ENCODE measurements at places on chromosomes 7 and 10. TPM values are rescaled to one million over a fixed set of nuclear protein-coding genes. Genes with fewer than 3 reads are reported as not detected.

GRCh38 chr10:125700355-125700911, 17.5 kb upstream of the TEX36 start:
- DNase-seq, result no peak

DNA sequence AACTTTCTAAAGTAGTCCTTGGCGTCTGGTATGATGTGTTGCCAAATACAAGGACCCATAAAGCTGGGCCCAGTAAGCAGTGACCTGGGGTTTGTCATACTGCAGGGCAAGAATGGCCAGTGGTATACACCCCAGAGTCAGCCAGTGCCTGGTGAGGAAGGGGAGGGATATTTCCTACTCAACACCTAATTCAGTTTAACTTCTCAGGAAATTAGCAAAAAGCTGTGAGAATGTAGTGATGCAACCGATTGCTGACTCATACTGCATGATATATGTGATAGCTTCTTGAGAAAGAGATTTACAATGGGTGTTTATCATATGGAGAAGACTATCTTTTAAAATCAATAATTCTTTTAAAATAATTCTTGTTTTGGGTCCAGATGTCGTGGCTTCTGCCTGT, 889.3 kb upstream of the CELF2 start:
- no peak for DNase-seq

DNA sequence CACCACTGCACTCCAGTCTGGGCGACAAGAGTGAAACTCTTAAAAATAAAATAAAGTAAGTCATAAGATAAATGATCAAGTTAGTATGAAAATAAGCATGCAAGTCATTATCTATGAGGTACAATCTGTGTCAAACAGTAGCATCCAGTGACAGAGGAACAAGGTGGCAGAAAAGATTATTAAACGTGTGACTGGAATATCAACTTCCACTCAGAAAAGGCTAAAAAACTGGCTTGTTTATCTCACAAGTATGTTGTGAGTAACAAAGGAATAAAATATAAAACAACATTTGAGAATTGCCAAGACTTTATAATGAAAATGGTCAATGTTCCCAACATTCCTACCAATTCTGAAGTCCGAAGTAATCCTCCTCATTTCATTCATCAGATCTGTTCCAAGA, 30.3 kb downstream of the ITGB1 start:
- DNase-seq, result no peak

GRCh38 chr7:90552521-90552920, 43.6 kb upstream of the CDK14 start:
- DNase-seq, result no peak

Gene GCK
- not detected for total RNA-seq

GRCh38 chr7:35380739-35381224, 126.9 kb upstream of the TBX20 start:
- DNase-seq, result no peak

- DNase-seq, result peak; percentile 74
These were observed 85.5 kb downstream of the PRTFDC1 start for GRCh38 chr10:24866604-24867583.

Gene ABCB4
- 1.1 TPM for total RNA-seq

Gene PSMA2
- 78.7 TPM for total RNA-seq

Gene FAM25G
- not detected for total RNA-seq

Gene PI4K2A
- 13.6 TPM for total RNA-seq

DNA sequence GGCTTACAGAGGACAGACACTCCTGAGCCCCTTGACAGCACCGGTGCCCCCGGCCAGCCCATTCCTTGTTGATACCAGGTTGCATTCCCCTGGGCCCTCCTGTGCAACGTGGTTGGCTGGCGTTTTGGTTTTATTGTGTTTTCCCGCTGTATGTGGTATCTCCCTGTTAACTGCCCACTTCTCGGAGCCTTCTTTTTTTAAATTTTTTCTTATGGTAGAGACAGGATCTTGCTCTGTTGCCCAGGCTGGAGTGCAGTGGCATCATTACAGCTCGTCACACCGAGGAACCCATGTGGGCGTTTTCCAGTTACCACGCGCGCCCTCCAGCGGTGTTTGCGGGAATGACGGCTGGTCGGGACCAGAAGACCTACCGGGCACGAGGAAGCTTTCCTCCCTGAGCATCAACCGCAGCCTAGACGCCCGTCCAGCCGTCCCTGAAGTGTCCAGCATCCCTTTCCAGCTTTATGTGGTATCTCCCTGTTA, 16.9 kb upstream of the ZFAND2A start:
- no peak for DNase-seq

Gene IDI2
- not detected for total RNA-seq

DNA sequence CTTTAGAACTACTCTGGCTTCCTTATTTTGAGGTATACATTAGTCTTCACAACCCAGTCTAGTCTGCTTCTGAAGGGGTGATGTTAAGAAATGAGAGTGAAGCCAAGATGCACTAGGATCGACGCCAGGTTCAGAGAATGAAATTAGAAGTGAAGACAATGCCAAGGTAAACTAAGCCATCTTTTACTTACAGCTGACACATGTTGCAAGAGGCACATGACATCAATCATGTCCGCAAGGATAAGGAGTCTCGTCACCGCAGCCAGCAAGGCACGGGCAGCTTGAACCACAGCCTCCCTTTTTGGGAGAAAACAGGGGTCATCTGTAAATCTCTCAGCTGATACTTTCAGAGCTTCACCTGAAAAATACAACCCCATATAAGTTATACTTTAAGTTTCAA, 156.7 kb downstream of the CTNNA3 start:
- no peak for DNase-seq

DNA sequence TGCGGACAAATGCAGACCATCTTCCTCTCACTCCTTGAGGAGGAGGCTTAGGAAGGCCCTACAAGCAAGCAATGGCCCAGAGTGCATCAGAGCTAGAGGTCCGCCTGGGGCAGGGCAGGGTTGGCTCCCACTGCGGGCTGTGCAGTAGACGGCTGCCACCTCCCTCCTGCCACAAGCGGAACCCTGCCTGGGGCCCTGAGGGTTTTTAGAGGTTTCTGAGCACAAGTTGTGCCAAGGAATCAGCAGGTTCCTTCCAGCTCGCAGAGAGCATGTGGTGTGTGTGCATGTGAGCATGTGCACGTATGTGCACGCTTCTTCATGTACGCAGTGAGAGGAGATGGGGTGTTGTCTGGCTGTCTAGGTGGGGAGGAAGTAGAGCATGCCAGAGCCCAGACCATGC, 25.9 kb upstream of the SMARCD3 start:
- DNase-seq, result no peak

- DNase-seq, result no peak
These were observed 170.8 kb downstream of the AKR1D1 start for GRCh38 chr7:138247081-138247480.

Gene CPA2
- not detected for total RNA-seq

GRCh38 chr7:1873070-1873405, 203.0 kb downstream of the ELFN1 start:
- no peak for DNase-seq

GRCh38 chr10:51242393-51242792, 168.1 kb downstream of the PRKG1 start:
- DNase-seq, result no peak

DNA sequence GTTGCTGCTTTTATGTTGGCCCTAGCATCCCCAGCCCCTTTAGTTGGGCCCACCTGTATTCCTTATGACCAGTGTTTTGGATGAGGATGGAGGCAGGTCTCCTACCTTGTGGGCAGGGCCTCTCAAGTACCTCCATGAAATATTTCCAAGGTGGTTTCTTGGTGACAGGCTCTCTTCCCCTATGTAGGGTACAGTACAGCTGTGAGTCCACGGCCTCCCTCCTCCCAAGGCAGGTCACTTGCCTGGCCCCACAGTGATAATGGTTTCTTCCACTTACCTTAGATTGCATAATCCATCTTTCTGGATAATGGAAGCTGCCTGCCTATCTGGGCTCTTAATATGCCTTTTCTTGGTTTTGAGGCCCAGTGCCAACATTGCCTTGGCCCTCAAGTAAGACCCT, 110.4 kb downstream of the NT5C2 start:
- no peak for DNase-seq

- no peak for DNase-seq
These were observed 95.8 kb downstream of the HIP1 start for GRCh38 chr7:75642810-75643486.

Gene ENKUR
- total RNA-seq, result not detected
